Thymus (tissue), 14 donors: ENCODE measurements at places on chromosomes 12 and 14. TPM values are rescaled to one million over a fixed set of nuclear protein-coding genes. Genes with fewer than 3 reads are reported as not detected.

CBLN3 gene
- polyA plus RNA-seq, result 9.5 TPM

C14orf132 gene
- 4.3 TPM for polyA plus RNA-seq

CPNE6 gene
- polyA plus RNA-seq, result 0.34 TPM

NR1H4 gene
- 0.23 TPM for polyA plus RNA-seq

SYNDIG1L gene
- polyA plus RNA-seq, result 0.11 TPM

NGB gene
- 0.41 TPM for polyA plus RNA-seq

ZNF891 gene
- polyA plus RNA-seq, result 1.4 TPM

TPH2 gene
- 0.07 TPM for polyA plus RNA-seq

EPYC gene
- polyA plus RNA-seq, result 0.25 TPM

CLEC4D gene
- polyA plus RNA-seq, result 0.41 TPM

INHBE gene
- polyA plus RNA-seq, result 0.14 TPM
